ENCODE measurements at places on chromosomes 12 and 14. TPM values are rescaled to one million over a fixed set of nuclear protein-coding genes. Genes with fewer than 3 reads are reported as not detected.

DNA sequence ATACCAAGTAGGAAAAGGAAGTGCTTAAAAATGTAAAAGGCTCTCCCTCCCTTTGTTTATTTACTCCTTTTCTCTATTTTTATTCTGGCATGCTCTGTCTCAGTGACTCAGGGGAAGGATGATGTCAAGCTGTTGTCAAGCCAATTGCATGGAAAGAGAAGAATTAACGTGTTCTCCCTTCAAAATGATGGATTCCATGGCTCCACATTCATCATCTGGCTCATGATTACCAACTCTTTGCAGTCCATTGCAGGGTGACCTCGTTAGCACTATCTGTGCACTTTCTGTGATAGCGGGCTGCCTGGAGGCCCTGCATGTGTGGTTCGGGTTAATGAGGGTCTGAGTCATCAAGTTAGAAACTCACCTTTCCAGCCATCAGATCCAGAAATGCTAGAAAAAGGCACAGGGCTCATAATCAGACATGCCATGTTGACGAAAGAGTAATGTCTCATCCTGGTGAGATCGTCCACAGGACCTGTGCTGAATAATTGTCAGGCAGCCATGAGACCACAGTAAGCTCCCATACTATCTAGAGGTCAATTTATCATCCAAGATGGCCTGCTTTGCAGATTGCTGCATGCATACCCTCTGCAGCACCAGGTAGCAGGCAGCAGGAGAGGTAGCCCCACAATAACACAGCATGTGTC, 79.2 kb upstream of the BTG1 start:
- DNase-seq = no peak

GRCh38 chr12:15932971-15933370, 21.8 kb downstream of the DERA start:
- DNase-seq = no peak

GRCh38 chr12:77070800-77071449, 5.6 kb upstream of the E2F7 start:
- no peak for DNase-seq

Gene KRT73
- total RNA-seq = not detected

Gene LIN7A
- not detected for total RNA-seq

DNA sequence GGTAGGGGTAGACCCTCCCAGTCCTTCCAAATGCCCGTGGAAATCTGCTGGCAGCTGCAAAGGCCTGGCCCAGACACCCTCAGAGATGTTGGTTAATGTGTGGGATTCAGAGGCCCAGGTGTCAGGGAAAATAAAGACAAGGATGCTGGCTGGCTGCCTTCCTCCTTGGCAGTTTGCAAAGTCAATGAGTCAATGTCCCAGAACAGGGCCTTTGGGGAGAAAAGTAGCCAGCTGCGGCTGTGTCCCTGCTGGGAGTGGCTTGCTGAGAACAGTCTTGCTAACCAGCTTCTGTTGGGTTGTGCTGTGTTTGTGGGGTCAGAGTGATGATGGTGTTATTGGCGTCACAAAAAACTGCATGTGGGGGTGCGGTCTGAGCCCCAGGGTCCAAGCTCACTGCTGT, 29.2 kb downstream of the GLRX5 start:
- no peak for DNase-seq

Gene RD3L
- not detected for total RNA-seq

DNA sequence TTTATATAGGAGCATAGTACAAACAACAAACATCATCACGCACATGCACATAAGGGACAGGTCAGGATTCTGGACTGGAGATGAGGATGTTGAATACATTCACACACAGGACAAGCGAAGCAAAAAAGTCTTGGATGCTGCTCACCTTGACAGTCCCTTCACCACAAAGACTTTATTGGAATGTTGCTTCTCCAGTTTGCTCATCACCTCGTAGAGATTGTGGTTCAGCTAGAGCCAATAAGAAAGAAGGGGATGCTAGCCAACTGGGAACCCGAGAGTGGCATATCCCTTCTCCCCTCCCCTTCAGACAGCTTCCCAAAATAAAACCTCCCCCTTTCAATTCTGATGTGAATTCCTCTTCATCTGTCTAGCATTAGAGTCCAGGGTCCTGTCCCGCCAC, 25.4 kb upstream of the SMAGP start:
- DNase-seq = no peak

Gene DAO
- not detected for total RNA-seq

DNA sequence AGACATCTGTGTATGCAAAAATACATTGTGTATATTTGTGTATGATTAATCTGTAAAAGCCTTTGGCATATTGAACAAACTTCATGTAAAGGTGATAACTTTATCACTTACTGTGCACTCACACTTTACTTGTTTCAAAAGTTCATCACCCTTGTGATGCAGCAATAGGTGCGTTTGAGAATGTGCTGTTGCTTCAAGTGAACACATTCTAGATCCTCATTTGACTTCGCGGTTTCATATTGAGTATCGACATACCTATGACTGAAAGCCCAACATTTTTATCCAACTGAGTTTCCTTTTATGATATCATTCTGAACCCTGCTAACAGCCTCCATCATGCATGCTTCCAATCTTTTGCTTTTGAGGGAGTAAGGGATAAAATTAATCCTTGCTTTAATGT, 1086.9 kb downstream of the TMEM121 start:
- DNase-seq = no peak

DNA sequence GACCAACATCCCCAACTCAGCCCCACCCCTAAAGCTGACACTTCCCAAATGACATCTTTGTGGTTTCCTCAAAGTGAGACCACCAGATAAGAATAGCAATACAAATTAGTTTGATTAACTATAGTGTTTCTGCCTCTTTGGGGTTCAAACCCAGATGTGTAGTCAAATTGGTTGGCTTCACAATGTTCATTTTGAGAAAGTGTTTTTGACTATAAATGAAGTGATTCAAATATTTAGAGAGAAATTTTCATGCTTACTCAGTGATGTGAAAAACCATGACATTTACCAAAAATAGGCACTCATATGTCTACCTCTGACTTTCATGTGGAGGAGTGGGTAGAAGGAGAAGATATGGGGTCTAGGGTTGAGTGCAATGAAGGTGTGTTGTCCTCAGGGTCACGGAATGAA, 218.4 kb downstream of the BCAT1 start:
- no peak for DNase-seq

GRCh38 chr14:95327558-95328374, 8.1 kb upstream of the CLMN start:
- DNase-seq = no peak

GRCh38 chr12:107677671-107678070, 7.9 kb upstream of the PWP1 start:
- DNase-seq = no peak

Measured in Panc1 (cell line).